ENCODE measurements at places on chromosomes 7 and 10. TPM values are rescaled to one million over a fixed set of nuclear protein-coding genes. Genes with fewer than 3 reads are reported as not detected.

Gene ADGRA1
- total RNA-seq, result under 0.01 TPM

Gene TRIL
- total RNA-seq, result 15.1 TPM

Gene NKX2-3
- total RNA-seq, result 1.0 TPM

Gene SFTPA1
- total RNA-seq, result not detected

Gene PKD2L1
- total RNA-seq, result not detected

Gene TAS2R3
- total RNA-seq, result 3.7 TPM

Gene C10orf143
- total RNA-seq, result not detected

Gene GPER1
- 5.2 TPM for total RNA-seq

Gene ZNF804B
- total RNA-seq, result not detected

Gene MALRD1
- total RNA-seq, result 2.1 TPM

Gene ASB13
- 10.4 TPM for total RNA-seq

Gene NACAD
- 1.0 TPM for total RNA-seq

Gene WNT8B
- not detected for total RNA-seq

Gene LEP
- total RNA-seq, result under 0.01 TPM

Gene PPP1R17
- total RNA-seq, result not detected

Gene PTF1A
- total RNA-seq, result not detected

Gene CPEB3
- total RNA-seq, result 3.1 TPM

Gene MDH2
- 44.4 TPM for total RNA-seq

Gene SNX10
- total RNA-seq, result 2.6 TPM

Gene SLC35G1
- 1.0 TPM for total RNA-seq

Measured in skeletal muscle tissue (tissue), 5 donors.